ENCODE measurements at places on chromosomes 3 and 15.
A peak's percentile ranks its signal among the peaks of the same experiment; 100 is the strongest.

GRCh38 chr3:24060055-24060454, 115.0 kb downstream of the NR1D2 start:
- no peak for DNase-seq

GRCh38 chr15:34821831-34822230, 26.5 kb upstream of the ACTC1 start:
- DNase-seq, result no peak

GRCh38 chr3:173586166-173586565, 188.6 kb downstream of the NLGN1 start:
- DNase-seq, result no peak

- DNase-seq, result no peak
These were observed 206.5 kb downstream of the NR1D2 start for GRCh38 chr3:24151594-24151993.

DNA sequence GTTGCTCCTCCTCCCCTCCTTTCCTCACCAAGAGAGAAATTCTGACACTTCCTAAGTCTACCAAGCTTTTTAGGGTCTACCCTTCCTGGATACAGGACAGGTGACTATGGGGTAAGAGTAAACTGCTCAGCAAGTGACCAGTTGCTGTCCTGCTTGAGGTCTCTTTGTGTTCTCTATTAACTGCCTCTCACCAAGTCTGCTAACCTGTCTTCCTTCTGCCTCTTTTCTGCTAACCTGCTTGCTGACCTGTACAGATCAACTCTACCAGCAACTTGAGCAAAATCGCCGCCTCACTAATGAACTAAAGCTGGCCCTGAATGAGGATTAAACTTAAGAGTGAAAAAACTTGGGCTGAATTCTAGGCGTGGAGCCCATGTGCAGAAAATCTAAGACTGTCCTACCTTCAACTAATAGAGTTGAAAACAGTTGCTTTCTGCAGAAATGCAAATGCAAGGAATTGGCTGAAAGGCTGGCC, 27.1 kb downstream of the TPM1 start:
- no peak for DNase-seq

DNA sequence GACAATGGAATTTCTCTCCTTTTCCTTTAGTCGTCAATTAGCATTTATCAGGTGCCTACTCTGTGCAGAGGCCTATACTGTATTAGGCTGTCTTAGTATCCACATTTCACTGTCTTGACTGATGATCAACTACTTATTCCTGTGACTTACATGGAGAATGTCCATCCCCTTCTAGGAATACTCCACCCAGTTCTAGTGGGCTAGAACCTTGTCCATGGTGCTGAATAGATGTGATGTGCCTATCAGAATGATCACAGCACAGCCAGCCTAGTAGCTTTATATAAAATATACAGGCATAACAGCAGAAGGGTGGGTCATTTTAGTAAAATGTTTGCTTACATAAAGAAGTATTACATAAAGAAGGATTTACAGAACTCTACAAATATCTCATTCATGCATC, 621.4 kb downstream of the PDCD6IP start:
- no peak for DNase-seq

- peak; percentile 27 for DNase-seq
These were observed 13.0 kb downstream of the ZFAND6 start for GRCh38 chr15:80072285-80072994.

DNA sequence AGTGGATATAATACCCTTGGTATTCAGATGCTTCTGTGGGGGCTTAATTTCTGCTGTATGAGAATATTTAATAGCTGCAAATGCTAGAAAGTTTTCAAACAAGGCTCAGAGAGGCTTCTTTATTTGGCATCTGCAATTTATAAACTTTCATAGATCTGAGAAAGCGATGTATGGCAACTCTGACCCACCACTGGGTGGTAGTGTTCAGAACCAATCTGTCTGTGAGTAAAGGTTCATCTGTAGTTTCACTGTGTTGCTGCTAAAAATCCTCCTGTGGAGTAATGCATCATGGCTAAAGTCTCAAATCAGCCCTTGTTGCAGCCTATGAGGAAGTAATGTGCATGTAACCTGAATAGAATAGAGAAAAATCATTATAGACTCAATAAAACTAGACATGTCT, 47.4 kb downstream of the CLSTN2 start:
- DNase-seq, result no peak

DNA sequence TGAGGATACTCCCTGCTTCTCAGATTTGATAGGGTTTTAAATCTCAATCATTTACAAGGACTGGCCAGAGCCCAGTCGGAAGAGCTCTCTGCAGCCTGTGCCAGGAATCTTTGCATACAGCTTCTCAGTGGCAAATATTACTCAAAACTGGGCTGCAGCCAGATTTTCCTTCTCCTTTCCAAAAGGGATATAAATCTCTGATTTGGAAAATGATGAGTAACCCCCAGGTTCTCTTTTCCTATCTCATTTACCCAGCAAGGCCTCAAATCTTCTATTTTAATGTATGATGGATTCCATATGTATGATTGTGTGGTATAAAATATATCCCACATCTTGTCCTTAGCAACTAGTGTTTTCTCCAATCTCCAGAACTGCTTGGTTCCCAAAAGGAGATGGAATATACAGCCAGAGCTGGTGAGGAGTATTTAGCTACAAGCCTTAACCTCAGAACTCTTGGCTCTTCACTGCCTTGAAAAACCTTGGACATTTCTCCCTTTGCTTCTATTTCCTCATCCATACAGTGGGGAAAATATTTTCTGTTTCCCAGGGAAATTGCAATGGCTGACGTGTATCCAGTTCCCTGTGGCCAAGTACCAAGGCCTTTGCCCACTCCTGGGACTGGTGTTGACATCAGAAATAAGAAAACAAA, 114.4 kb downstream of the ATG7 start:
- DNase-seq, result no peak

DNA sequence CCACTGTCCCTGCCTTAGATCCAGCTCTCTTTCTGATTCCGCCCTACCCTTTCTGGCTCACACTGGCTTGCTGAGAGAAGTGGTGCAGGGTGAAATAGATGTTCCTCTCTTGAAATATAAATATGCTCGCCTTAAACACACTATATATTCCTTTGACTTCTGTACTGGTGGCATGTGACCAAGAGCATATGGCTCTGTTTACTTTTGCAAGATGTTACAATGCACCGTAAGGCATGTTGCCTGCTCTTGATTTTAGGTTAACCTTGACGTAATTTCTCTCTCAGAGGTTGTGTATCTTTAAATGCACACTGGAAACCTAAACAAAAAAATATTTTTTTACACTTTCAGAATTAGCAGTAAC, 749 bp downstream of the RSRC1 start:
- DNase-seq, result no peak

GRCh38 chr3:13420831-13421765, 976 bp upstream of the NUP210 start:
- peak; percentile 88 for DNase-seq

- no peak for DNase-seq
These were observed 125.4 kb upstream of the SPATA16 start for GRCh38 chr3:173266441-173266840.

- no peak for DNase-seq
These were observed 6.0 kb downstream of the UBE2E2 start for GRCh38 chr3:23209103-23209502.

DNA sequence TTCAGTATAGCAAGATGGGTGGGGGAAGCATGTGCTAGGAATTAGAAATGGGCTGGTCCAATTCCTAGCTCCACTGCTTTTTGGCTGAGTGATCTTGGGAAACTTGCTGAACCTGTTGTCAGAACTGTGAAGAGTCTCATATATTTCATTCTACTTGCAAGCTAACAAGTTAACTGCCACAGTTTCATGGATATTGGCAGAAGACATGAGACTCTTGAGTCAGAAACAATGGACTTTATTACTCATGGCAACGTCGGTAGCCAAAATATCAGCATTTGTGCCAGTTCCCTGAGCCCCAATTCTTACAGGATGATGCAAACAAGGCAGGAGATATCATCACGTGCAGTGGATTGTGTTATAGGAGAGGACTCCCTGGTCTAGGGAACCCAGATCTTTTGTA, 26.6 kb upstream of the PLAAT1 start:
- DNase-seq, result no peak

Data from activated naive CD4-positive, alpha-beta T cell treated with anti-CD3 and anti-CD28 coated beads, Interleukin-2, amount 10 ng/mL, durations not matched to agents 7 days and 5 days (primary cell).